Activated CD4-positive, alpha-beta T cell treated with anti-CD3 and anti-CD28 coated beads, Interleukin-2, amount 50 U/mL, for 1 hour (primary cell): ENCODE measurements at places on chromosomes 16 and 17.

- DNase-seq, result no peak
Observed at GRCh38 chr17:13508896-13509295, 92.8 kb downstream of the HS3ST3A1 start.

- DNase-seq, result no peak
Observed at GRCh38 chr17:17709815-17710321, 28.6 kb downstream of the RAI1 start.

DNA sequence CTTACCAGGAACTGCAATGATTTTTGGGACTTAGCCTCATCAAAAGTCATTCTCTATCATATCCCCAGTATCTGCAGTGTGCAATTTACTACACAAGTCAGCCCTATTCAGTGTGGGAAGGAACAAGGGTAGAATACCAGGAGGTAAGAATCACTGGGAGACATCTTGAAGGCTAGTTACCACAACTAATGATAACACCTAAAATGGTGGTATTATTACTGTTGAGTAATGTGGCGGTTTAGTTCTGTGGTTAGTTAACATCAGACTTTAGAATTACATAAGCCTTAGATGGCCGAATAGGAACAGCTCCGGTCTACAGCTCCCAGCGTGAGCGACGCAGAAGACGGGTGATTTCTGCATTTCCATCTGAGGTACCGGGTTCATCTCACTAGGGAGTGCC, 567.9 kb upstream of the CDH11 start:
- no peak for DNase-seq

- DNase-seq, result no peak
Observed at GRCh38 chr17:36212966-36213365, 2.1 kb downstream of the CCL4L2 start.

GRCh38 chr17:21549107-21549687, 143.1 kb upstream of the KCNJ18 start:
- no peak for DNase-seq

DNA sequence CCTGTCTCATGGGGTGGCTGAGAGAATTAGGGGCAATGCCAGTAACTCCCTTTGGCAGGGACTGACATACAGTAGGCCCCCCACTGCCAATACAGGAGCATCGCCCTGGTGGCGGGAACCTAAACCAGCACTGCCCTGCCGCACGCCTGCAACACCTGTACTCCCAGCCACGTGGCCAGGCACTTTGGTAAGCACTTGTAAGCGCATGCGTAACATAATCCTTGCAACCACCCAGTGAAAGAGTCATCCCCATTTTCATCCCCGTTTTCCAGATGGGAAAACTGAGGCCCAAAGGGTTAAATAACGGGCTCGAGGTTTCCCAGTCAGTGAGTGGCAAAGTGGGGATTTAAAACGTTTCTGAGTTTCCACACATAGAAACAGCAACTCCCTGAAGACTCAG, 17.5 kb downstream of the SCN4A start:
- DNase-seq, result no peak

DNA sequence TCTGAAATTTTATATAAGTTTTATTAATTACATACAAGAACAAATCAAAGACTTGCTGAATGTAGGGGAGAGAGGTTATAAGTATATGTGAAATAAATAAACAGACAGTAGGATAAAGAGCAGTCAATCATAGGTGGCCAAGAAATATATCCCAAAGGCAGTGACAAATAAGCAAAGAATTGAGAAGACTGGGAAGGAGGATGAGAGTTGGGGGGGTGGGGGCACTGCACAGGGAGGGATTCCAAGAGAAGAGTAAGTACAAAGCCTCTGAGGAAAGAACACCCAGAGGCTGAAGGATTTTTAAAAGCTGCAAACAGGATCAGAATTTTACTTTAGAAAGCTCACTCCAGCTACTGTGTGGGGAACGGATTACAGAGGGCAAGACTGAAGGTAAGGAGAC, 2.8 kb downstream of the PELP1 start:
- DNase-seq, result no peak

GRCh38 chr17:12918142-12918541, 99.7 kb downstream of the ELAC2 start:
- DNase-seq, result no peak
